ENCODE measurements at places on chromosomes 11 and 22.

GRCh38 chr11:119699227-119699626 lies 29.8 kb downstream of the NECTIN1 start:
- DNase-seq: no peak

DNA sequence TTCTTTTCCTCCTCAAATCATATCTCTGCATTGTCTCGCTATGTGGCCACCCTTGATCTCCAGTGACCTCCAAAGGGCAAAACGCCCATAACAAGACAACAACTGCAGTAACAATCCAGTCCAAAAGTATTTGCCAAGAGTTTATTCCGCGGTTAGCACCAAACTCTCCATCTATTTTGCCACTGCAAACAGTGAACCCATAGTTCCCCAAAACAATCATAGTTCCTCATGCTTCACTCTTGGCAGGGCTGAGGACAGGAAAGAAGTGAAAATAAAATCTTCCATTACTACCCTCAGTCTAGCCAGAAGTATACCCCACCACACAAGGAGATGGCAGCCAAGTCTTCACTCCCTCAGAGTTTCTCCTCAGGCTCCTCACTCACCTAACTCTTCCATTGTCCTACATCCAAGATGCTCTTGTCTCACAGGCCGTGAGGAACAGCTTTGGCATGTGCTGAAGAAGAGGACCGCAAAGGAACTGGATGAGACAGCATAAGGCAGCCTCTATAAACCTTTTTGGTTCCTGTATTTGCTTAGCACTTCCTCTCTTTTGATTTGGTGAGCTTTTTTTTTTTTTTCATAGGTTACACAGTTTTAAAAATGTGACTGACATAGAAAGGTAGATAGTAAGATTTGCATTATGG lies at the start of gene LPXN:
Gene LPXN, minus strand, starts transcription at position 480 of the 644 bp plus-strand sequence. Its CDS starts 84 bp downstream, at position 396.
- peak; percentile 41 for DNase-seq

DNA sequence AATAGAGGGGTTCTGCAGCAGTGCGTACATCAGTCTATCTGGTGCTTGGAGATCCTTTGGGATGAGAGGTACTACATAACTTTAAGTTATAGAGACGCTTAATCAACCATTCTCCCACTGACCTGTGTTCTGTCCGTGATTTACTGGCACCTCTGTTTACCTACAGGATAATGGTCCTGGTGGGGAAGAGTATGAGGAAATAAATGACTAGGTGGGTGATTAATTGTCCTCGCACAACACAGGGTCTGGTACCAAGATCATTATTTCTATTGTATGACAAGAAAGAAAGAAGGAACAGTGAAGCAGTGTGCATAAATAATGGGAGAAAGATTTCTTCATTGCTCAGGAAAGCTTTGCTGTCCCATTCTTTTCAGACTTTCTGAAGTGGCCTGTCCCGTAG lies 32.8 kb upstream of the FJX1 start:
- DNase-seq: no peak

GRCh38 chr11:1337647-1338007 lies 28.2 kb upstream of the TOLLIP start:
- DNase-seq: no peak

DNA sequence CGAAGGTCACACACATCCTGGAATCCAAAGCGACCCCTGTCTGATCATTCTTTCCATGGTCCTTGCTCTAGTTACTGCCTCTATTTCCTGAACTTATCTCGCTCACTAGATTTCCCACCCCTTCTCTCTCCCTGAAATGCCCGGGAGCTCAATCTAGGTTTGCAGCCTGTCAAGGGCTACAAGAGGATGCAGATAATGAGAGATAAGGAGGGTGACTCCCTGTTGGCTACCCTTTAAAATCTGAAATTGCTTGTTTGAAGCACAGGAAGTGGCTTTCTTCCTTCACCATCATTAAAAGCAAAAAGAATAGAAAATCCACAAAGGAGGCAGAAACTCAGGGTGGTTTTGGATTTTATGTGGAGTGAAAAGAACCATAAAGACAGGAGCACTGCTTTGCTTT lies 13.0 kb upstream of the FLI1 start:
- DNase-seq: no peak

- peak; percentile 63 for DNase-seq
Measured at GRCh38 chr22:23180301-23180892, at the start of gene BCR. TSS of gene BCR (plus strand) at chr22:23180509. CDS start at chr22:23180961, 452 bp downstream.

- no peak for DNase-seq
Measured at GRCh38 chr11:1293619-1294015, 15.8 kb downstream of the TOLLIP start.

- DNase-seq: peak; percentile 95
Measured at GRCh38 chr11:79414644-79415317, 26.0 kb downstream of the TENM4 start.

DNA sequence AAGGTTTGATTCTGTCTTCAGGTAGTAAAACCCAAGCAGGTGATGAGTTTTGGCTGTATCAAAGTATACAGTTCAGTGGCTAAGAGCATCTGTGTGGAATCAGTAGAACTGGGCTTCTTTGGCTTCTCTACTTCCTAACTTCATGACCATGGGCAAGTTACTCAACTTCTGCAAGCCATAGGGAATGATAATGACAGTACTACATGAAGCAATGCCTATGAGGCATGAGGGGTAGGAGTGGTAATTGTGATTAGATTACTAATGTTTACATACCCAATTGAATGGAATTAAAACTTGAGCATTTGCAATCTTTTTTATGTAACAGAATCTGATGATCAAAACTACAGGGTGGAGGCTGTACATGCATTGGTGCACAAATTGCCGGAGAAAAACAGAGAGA lies 164.3 kb downstream of the PGR start:
- DNase-seq: no peak

DNA sequence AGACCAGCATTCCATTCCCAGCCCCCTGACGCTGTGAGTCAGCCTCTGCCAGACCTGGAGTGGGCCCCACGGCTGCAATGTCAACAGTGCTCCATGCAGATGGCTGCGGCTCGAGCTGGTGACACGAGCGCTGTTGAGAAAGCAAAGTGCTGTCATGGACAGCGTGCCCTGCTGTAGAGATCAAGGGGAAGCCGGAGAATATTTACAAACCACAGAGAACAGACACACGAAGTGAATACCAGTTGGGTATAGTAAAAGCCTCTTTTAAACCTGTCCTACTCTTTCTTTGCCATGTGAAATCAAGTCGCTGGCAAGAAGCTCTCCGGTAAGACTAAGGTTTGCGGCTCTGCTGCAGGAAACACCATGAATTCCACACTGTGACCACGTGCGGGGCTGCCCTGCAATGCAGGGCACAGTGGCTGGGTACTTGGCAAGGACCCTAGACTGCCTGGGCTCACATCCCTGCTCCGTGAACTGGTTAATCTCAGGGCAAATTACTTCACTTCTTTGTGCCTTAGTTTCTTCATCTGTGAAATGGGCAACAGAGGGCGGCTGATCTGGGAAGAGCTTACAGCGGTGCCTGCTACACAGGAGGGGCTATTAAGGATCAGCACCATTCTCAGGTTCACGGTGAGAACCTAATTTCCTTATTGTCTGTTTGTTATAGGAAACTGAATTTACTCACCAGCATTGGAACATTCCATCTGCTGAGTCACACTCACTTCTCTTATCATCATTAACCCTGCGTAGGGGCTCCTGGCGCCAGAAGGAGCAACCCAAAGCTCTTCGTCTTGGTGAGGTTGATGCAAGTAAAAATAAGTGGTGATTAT lies 27.8 kb upstream of the ELFN2 start:
- peak; percentile 81 for DNase-seq

- no peak for DNase-seq
Measured at GRCh38 chr22:26830837-26831236, 173.4 kb downstream of the MIAT start.

GRCh38 chr11:109940816-109941215 lies 152.4 kb upstream of the ZC3H12C start:
- DNase-seq: peak; percentile 26

DNA sequence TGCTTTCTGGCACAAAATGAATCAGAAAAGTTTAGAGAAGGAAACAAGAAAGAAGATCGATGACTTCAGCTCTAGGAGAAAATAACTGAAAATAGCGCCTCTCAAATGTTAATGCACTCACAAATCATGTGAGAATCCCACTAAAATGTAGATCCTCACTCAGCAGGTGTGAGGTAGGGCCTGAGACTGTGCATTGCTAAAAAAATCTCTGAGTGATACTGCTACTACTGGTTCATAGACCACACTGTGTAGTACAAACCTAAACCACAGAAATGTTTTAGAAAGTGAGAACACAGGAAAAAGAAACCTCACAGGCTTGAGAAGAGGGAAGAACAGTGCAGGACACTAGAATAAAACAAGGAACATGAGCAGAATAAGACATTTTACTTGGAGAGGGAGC lies 2.0 kb downstream of the OR8D4 start:
- no peak for DNase-seq

DNA sequence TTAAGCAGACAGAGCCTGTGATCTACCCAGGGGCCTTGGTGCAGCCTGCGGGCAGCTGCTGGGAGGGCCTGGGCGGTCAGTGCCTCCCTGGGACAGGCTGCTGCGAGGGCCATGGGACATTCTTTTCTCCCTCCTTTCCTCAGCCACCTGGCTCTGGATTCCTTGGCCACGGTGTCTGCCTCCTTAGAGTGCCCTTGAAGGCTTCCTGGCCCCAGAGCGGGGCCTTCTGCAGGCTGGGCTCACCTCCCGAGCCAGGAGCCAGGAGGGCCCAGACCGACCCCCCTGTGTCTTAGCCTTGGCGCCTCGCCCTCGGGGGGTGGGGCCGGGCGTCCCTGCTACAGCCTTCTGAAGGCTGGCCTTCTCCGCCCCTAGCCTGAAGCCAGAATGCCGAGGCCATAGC lies 231.2 kb downstream of the TBC1D22A start:
- DNase-seq: no peak

DNA sequence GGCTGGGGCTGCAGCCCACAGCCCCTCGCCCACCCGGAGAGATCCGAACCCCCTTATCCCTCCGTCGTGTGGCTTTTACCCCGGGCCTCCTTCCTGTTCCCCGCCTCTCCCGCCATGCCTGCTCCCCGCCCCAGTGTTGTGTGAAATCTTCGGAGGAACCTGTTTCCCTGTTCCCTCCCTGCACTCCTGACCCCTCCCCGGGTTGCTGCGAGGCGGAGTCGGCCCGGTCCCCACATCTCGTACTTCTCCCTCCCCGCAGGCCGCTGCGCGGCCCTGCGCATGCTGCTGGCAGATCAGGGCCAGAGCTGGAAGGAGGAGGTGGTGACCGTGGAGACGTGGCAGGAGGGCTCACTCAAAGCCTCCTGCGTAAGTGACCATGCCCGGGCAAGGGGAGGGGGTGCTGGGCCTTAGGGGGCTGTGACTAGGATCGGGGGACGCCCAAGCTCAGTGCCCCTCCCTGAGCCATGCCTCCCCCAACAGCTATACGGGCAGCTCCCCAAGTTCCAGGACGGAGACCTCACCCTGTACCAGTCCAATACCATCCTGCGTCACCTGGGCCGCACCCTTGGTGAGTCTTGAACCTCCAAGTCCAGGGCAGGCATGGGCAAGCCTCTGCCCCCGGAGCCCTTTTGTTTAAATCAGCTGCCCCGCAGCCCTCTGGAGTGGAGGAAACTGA lies 731 bp downstream of the GSTP1 start:
- DNase-seq: peak; percentile 46

GRCh38 chr11:61293867-61294716 lies 1.0 kb downstream of the VWCE start:
- peak; percentile 41 for DNase-seq

DNA sequence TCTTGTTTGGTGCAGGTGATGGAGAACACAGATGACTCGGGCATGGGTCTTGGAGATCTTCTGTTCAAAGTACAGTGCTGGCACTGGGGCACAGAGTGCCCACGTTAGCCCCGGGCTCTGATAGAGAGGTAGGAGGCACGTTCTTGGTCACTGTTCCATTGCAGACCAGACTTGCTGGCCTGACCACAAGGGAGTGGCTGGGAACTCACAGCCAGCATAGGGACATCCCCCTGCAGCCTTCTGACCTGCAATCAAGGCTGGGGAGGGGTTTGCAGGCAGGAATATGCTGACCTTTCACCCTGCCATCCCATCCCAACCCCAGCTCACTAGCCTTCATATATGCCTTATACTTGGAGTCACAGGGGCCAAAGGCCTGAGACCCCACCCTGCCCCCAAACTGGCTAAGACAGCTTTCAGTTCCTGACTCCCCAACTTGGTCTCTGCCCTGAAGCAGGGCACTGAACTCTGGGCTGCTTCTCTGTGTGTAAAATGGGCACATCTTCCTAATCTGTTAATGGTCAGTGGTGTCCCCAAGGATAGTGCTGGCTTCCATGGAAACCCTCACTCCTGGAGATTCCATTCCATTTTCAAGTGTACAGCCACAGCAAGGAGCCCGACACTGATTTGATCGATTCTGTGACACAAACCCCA lies 4.6 kb downstream of the MRPL49 start:
- DNase-seq: no peak

- peak; percentile 67 for DNase-seq
Measured at GRCh38 chr11:13384908-13385640, 77.9 kb downstream of the BTBD10 start.

GRCh38 chr22:19928207-19928606 lies 13.4 kb upstream of the COMT start:
- no peak for DNase-seq

DNA sequence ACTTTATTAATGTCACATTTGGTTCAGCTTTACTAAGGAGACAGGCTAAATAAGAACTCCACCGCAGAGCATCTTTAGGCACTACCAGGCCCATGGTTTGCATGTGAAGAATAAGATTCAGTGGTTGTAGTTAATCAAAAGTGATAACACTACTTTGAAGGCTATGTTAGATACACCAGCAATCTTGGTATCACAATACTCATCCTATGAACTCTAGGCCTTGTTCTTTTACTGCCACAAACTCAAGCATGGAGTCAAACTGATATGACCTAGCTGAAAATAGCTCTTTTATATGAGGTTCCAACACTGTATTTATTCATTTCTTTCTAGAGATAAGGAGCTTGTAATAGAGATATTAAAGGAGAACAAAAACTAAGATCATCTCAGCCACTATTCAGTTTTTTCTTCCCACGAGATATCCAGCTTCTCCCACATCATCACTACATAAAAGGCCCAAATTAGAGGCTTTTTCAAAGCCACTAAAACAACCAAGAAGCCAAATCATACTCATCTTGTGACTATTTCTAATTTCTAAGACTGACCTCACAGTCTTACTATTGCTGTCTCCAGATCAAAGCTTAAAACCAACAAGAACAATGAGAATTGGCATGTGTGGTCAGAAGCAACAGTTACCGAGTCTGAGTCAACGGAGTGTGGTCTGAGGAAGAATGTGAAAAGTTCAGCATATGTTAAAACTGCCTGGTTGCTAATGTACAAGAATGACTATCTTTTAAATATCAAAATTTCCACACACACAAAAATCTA lies 25.1 kb upstream of the GUCY1A2 start:
- DNase-seq: peak; percentile 98

DNA sequence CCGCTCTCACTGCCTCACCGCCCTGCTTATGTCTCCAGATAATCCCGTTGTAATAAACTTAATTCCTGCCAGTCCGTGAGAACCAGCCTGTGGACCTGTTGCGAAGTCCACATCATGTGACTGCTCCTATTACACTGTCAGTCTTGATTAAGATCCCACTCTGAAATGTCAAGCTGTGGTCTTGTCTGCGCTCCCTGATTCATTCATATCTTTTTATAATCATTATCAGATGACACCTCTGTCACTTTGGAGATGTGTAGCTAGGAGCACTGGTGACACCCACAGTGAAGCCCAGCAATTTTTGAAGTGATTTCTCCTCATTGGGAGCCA lies 377.3 kb downstream of the TBC1D22A start:
- no peak for DNase-seq
